ENCODE measurements at places on chromosomes 11 and 22.

- DNase-seq, result peak; percentile 73
Measured at GRCh38 chr22:31347251-31348008, 1.3 kb upstream of the PATZ1 start.

- no peak for DNase-seq
Measured at GRCh38 chr22:21797444-21798221, 62.0 kb upstream of the YPEL1 start.

GRCh38 chr11:7532405-7533145 lies 18.8 kb downstream of the PPFIBP2 start:
- no peak for DNase-seq

- DNase-seq, result peak; percentile 95
Measured at GRCh38 chr22:24289114-24289513, 18.5 kb downstream of the SPECC1L start.

DNA sequence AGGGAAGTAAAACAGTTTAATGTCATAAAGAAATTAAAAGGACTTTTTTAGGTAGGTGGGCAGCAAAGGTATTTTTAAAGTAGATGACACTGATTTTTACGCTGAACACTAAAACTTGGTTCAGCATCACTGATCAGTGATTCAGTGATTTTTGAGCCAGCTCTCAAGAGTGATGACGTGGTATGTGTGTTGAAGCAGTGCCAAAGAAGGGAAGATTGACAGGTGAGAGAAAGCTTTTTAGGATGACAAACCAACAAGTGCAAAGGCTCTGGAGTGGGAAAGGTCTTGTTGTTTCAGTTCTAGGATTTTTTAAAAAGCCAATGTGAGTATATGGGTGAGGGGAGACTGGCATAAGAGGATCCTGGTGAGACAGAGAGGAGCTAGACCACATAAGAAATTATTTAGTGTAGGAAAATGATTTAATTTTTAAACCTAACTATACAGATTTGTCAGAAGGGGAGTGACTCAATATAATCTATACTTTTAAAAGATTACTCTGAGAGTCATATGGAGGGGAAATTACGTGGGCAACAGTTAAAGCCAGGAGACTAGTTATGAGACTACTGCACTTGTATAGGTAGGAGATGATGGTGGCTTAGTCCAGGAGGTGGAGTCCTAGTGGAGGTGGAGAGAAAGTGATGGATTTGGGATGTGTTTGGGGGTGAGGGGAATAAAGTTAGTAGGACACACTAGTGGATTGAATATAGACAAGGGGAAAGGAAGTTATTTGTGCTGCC lies 17.6 kb upstream of the CALCB start:
- no peak for DNase-seq

GRCh38 chr22:46001046-46001425 lies 24.1 kb upstream of the WNT7B start:
- DNase-seq, result no peak

DNA sequence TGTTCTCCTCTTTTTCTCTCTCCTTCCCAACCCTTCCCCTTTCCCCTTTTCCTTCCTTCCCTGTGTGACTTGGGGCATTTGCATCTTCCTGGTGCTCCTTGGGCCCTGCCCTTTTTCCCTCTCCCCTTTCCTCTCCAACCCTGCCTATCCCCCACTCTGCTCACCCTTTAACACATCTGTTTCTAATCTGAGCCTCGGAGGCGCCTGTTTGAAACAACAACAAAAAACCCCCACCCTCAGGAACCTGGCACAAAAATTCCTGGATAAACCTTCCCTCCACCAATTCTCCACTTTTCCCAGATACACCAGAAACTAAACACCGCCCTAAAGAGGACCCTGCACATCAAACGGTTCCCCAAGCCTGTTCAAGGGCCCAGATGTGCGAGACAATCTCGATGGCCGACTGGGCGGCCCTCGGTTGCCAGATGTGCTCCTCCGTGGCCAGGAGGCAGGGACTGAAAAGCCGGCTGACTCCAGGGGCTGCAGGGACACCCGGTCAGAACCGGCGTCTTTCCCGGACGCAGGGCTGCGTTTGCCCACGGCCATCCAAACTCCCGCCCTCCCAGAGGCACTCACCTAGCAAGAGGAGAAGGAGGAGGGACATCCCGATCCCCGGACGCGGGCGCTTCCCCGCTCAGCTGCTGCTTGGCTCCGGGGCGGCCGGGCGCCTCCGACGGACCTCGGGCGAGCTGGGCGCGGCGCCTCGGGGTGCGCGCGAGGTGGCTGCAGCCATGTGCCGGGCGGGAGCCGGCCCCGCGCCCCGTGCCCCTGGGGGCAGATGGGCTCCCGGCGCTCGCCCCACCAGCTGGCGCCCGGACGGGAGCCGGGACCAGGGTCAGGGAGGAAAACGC lies 486 bp downstream of the CLMP start:
- peak; percentile 63 for DNase-seq

GRCh38 chr11:72939031-72939430 lies 124.8 kb downstream of the ATG16L2 start:
- no peak for DNase-seq

GRCh38 chr11:10602945-10603344 lies 34.5 kb upstream of the LYVE1 start:
- DNase-seq, result no peak

- DNase-seq, result peak; percentile 81
Measured at GRCh38 chr11:59145534-59145933, 2.9 kb downstream of the FAM111A start.

DNA sequence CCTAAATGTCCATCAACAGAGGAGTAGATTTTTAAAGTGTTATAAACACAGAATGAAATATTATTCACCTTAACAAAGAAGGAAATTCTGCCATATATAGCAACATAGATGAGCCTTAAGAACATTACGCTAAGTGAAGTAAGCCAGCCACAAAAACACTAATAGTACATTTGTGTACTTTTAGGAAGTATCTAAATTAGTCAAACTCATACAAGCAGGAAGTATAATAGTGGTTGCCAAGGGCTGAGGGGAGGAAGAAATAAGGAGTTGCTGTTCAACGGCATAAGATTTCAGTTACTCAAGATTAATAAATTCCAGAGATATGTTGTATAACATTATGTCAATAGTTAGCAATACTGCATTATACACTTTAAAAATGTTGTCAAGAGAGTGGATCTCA lies 181.7 kb upstream of the ZC3H12C start:
- DNase-seq, result no peak

- DNase-seq, result no peak
Measured at GRCh38 chr22:33925194-33925593, 4.9 kb upstream of the LARGE1 start.

DNA sequence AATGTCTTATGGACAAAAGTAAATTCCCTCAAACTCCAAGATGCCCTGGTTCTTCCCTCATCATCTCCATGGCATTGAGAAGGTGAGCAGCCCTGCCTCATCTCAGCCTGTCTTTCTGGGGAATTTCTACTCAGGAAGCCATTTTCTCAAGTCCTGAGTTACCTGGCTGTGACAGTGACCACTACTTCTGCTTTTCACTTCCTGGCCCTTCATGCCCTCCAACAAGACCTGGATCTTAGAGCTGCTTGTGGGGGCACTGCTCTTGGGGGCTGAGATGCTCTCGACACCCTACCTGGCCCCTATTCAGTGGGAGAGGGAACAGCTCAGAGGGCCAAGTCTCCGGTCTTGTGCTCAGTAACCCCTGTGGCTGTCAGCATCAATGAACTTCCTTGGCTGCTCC lies 5.5 kb upstream of the IGSF22 start:
- DNase-seq, result no peak

DNA sequence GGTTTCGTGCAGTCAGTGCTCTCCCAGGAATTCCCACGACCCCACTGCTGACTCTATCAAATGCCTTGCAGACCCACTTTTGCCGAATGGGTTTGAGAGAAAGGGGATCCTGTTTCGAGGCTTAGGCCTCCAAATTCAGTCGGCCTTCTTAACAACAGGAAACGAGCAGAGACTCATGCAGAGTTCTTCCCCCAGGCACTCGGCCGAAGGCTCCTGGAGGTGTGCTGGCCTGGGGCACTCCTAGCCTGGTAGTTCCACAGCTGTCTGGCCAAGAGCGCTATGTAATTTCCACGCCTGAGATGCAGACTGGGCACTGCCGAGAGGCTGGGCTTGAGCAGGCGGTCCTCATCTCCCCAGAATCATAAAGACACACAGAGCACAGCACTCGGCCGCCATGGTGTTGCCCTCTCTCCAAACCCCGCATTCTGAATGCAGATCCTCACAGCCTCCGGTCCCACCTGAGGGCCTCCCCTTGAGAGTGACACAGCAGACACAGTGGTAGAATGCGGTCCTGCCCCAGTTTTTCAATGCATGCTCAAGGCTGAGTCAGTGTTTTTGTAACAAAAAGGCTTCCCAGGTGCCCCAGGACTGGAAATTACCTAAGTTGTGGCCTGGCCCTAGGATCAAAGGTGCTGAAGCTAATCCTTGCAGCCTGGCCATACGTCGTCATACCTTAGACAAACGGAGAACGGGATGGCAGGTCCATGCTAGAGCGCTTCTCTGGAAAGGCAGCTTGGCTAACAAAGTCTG lies 30.2 kb upstream of the BID start:
- no peak for DNase-seq

- DNase-seq, result peak; percentile 28
Measured at GRCh38 chr11:106216281-106216680, 138.8 kb downstream of the AASDHPPT start.

DNA sequence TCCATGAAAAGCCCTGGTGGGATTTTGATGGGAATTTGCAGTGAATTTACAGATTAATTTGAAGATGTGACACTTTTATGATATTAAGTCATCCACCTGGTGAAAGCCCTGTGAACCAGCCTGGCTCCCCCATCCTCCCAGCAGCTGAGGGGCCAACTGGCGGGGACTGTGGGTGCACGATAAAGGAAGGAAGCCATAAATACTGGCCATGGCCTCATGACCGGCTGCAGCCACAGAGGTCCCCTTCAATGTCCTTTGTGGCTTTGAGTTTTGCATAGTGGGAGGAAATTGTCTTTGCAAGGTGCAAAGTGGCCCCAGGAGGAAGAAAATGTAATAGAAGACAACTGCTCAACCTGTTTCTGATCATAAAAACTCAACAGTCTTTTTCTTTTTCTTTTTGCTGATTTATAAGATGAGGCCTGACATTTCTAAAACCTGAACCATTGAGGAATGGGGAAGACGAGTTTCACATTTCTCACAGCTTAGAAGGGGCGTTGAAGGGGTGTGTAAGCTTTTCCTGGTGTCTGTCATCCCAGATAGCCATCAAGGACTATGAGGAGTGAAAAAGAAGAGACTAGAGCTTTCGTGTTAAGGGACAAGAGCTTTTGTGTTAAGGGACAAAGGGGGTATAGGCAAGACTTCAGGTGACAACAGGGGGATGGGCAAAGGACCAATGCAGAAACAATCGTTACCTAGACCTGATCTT lies 6.3 kb upstream of the NDUFV1 start:
- no peak for DNase-seq

DNA sequence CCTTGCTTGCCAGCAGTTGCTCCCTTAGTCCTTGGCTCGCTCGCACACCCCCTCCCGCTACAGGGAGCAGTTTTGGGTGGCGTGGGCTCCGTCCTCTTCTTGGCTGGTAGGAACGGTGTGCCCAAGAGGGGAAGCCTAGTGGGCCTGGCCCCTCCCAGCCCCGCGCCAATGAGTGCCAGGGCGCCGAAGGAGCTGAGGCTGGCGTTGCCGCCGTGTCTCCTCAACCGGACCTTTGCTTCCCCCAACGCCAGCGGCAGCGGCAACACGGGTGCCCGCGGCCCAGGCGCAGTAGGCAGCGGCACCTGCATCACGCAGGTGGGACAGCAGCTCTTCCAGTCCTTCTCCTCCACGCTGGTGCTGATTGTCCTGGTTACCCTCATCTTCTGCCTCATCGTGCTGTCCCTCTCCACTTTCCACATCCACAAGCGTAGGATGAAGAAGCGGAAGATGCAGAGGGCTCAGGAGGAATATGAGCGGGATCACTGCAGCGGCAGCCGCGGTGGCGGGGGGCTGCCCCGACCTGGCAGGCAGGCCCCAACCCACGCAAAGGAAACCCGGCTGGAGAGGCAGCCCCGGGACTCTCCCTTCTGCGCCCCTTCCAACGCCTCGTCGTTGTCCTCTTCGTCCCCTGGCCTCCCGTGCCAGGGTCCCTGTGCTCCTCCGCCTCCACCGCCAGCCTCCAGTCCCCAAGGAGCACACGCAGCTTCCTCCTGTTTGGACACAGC lies 1.6 kb downstream of the C11orf87 start:
- no peak for DNase-seq

DNA sequence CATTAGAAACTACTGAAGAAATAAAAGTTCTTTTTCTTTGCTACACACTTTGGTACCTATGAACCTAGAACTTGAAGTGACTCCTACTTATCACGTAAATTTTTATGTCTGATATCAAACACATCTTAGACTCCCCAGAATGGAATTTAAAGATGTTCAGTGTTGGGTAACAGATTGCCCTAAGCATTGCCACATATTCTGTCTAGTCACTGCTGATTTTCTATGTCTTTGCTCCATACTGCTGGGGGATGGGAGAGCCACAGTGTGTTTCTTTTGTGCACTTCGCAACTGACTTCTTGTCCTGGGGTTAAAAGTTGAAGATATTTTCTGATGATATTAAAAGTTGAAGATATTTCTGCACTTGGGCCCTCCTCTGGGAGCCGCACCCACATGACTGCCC lies 19.4 kb upstream of the MYO18B start:
- no peak for DNase-seq

GRCh38 chr11:47714554-47715081 lies 551 bp downstream of the AGBL2 start:
- peak; percentile 26 for DNase-seq

DNA sequence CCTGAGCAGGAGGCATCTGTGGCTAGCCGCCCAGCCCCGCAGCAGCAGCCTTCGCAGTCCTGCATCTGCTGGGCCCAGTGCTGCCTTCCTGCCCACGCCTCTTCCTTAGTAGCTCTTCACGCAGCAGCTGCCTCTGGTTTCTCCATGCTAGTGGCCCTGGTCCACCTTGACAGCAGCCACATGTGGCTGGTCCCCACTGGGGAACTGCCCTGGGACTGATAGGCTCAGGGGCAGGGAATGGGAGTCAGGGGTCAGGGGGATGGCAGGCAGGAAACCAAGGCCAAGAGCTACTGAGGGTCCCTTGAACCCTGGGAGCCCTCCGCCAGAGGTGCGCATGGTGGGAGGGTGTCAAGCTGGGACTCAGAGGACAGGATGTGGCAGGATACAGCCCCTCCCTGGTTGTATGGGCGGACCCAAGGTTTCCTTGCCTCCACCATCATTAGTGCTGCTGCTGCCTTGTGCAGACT lies 99.4 kb upstream of the PITPNB start:
- no peak for DNase-seq

- DNase-seq, result peak; percentile 51
Measured at GRCh38 chr11:64305691-64306562, 603 bp downstream of the ESRRA start.

GRCh38 chr22:49010070-49010863 lies 817.4 kb downstream of the BRD1 start:
- DNase-seq, result no peak

- DNase-seq, result no peak
Measured at GRCh38 chr11:120021391-120021953, 116.4 kb downstream of the TRIM29 start.

DNA sequence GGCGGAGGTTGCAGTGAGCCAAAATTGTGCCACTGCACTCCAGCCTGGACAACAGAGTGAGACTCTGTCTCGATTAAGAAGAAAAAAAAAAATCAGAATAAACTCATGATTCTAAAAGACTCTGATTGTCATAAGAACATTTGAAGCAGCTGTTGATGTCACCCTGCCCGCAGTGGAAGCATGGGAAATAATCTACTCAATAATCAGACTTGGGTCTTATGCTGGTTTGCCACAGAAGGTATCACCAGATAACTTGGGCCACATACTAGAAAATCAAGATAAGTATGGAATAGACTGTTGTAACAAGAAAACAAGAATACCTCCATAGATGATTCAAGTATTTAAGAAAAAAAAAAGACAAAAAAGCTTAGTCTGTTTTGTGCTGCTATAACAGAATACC lies 8.2 kb downstream of the CAVIN3 start:
- DNase-seq, result no peak

GRCh38 chr22:20241579-20242392 lies 26.3 kb downstream of the RTN4R start:
- DNase-seq, result no peak

All from fibroblast of lung (primary cell).